Right lobe of liver (tissue), 6 donors: ENCODE measurements at places on chromosomes 12 and 14. TPM values are rescaled to one million over a fixed set of nuclear protein-coding genes. Genes with fewer than 3 reads are reported as not detected.

GRCh38 chr14:69921052-69921451 is 41.8 kb downstream of the SMOC1 start:
- no peak overlapping the region for H3K4me3 ChIP-seq
- H3K4me1 ChIP-seq = peaks cover 5% of the 10 kb centered on the region
- H3K36me3 ChIP-seq = no peaks in the 10 kb centered on the region
- no peak for DNase-seq

OVCH1 gene
- not detected for total RNA-seq

NABP2 gene
- total RNA-seq = 24.3 TPM

KLRF1 gene
- 0.65 TPM for total RNA-seq

DNA sequence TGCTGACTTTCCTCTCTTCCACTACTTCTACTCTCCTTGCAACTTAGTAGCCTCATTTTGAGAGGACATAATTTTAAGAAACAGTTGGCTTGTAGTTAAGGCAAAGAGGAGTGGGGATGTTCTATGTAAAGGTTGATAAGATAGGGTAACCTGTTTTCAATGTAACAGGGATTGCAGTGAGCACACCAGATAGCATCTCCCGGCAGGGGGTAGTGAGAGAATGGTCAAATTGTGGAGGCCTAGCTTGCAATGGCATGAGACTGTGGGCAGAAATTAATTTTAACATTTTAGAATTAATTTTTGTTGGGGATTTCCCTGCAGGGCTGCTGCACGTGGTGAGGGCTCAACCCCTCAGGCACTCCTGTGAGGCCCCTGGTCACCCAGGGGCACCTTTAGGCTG is 41.4 kb downstream of the KLRG1 start:
- no peaks in the 10 kb centered on the region for H3K4me1 ChIP-seq
- H3K27ac ChIP-seq = no peak overlapping the region
- no peak overlapping the region for H3K4me3 ChIP-seq
- no peaks in the 10 kb centered on the region for H3K36me3 ChIP-seq
- DNase-seq = no peak
- no peaks in the 10 kb centered on the region for H3K27me3 ChIP-seq

DNA sequence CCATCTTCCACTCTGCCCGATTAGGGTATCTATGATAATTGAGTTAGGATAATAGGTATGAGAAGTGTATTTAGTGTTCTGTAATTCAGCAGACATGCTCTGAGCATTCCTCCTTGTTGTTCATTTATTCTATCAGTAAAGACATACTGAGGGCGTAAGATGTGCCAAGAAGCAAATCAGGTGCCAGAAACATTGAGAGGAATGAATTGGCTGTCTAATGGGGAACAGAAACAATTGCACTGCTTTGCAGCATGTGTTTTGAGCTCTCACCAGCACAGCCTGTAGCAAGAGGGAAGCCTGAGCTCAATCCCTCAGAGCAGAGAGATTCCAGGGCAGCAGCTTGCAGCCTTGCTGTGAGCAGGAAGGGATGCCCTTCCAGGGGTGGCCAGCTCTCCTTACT is 589.3 kb downstream of the BCL11B start:
- H3K27ac ChIP-seq = no peak overlapping the region
- no peaks in the 10 kb centered on the region for H3K36me3 ChIP-seq
- no peaks in the 10 kb centered on the region for H3K4me1 ChIP-seq
- H3K4me3 ChIP-seq = no peak overlapping the region
- DNase-seq = no peak

GPR68 gene
- 0.19 TPM for total RNA-seq

GRCh38 chr14:59344016-59344415 is 121.2 kb downstream of the GPR135 start:
- no peak overlapping the region for H3K4me3 ChIP-seq
- H3K4me1 ChIP-seq = no peaks in the 10 kb centered on the region
- H3K27me3 ChIP-seq = no peaks in the 10 kb centered on the region
- no peaks in the 10 kb centered on the region for H3K36me3 ChIP-seq

DHRS2 gene
- 1.1 TPM for total RNA-seq

- no peak for DNase-seq
- H3K36me3 ChIP-seq = no peaks in the 10 kb centered on the region
- no peak overlapping the region for H3K27ac ChIP-seq
- no peaks in the 10 kb centered on the region for H3K27me3 ChIP-seq
- H3K4me1 ChIP-seq = no peaks in the 10 kb centered on the region
Observed at GRCh38 chr12:21797539-21797938, 23.0 kb upstream of the KCNJ8 start.

DNA sequence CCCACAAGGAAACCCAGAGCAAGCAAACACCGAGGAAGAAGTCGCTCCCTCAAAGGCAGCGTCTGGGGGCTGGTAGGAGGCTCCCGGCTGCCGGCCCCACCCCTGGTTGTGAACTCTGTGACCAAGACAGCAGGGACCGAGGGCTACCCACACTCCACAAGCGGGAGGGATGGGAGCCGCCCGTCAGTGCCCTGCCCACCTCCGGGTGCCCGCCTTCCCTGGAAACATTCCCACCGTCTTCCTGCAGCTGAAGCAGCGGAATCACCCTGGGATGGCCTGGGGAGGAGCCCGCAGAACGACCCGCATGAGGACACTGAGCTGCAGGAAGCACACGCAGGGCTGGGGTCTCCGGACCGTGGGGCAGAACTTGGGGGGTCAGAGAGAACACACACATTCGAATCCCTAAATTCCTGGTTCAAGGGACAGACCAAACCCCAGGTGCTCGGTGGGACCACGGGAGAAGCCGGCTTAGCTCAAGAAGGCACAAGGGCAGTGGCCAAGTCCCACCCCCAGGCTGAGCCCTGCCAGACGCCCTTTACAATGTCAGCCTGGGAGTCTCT is 33.5 kb upstream of the C14orf180 start:
- H3K4me3 ChIP-seq = no peak overlapping the region
- no peak for DNase-seq
- H3K4me1 ChIP-seq = no peaks in the 10 kb centered on the region

CCDC177 gene
- total RNA-seq = 0.11 TPM

NTS gene
- total RNA-seq = 0.26 TPM

NPC2 gene
- total RNA-seq = 128 TPM

DNA sequence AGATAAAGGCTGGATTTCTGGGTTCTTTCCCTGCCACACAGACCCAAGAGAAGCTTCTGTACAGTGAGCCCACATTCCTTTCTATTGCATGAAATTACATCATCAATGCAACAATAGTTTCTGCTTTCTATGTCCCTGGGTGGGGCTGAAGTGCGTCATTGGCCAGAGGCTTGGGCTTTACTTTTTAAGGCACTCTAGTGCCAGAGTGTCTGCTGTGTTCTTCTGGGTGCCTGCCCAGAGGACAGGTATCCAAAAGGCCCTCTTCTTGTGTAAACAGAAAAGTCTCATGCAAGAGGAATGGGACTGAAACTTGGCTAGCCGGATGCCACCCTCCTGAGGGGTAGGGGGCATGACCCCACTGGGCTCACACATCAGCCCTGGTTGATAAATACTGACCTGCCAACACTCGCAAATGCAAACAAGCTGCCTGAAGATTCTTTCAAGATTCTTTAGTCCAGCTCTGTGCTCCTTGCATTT is 5.9 kb downstream of the KRT86 start:
- H3K27me3 ChIP-seq = no peaks in the 10 kb centered on the region
- no peak overlapping the region for H3K27ac ChIP-seq
- no peaks in the 10 kb centered on the region for H3K4me1 ChIP-seq
- peak; percentile 45 for DNase-seq
- no peaks in the 10 kb centered on the region for H3K36me3 ChIP-seq

DNA sequence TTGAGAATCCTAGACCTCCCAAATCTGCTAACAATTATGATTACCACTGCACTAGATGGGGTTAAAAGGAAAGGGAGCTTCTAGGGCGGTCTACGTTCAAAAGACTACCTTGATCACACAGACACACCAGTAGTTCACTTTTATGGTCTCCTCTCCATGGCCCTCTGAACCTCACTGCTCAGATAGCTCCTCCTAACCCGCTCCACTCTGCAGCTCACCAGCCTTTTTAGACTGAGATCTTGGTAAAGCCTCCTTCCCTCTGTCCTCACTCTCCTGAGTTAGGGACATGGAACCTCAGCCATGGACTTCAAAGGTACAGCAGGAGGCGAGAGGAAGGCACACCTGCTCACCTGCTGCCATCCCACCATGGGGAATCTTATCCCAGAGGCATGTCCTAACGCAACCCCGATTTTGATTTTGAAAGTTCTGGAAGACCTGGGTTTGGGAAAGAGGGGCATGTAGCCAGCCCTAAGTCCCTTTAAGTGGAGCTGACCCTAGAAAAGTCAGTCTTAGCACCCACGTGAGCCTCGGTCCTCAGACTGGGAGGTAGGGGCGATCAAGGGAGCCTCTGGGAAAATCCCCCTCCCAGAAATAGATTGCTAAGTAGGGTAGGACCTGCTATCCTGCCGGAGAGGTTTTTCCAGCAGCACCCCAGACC is 1.3 kb downstream of the ZNF219 start:
- H3K27me3 ChIP-seq = no peaks in the 10 kb centered on the region
- no peak overlapping the region for H3K4me3 ChIP-seq
- peak overlapping the region; percentile 33 for H3K27ac ChIP-seq
- H3K36me3 ChIP-seq = no peaks in the 10 kb centered on the region
- H3K4me1 ChIP-seq = no peaks in the 10 kb centered on the region

- no peak overlapping the region for H3K4me3 ChIP-seq
- H3K36me3 ChIP-seq = peaks cover 9% of the 10 kb centered on the region
- no peak overlapping the region for H3K27ac ChIP-seq
- no peak for DNase-seq
Observed at GRCh38 chr14:61752626-61753025, 9.6 kb upstream of the SNAPC1 start.

DNA sequence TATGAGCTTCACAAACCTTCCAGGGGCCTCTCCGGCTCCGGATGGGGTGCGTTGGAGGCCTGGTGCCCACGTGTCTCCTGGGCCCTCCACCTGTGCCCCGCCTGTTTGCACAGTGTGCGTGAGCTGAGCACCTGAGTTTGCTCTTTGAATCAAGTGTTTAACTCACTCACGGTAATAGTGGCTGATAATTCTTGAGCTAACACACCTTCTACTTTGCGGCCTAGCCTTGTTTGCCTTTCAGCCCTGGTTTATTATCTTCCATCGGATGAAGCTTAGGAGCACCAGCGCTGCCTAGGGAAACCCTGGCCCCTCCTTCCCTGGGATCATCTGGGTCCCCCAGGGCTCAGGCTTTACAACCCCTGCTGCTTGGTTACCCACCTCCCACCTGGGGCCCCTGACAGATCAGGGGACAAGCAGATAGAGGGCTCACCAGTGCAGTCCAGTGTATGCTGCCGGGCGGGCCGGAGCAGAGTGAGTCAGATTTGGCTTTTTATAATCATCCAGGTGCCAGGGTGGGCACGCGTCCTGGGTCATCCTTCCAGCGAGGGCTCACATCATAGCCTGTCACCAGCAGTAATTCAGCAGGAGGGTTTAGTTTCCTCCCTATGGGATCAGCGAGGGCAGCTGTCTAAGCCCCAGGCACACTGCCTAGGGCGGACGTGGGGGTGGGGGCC is 62.8 kb upstream of the RFLNA start:
- H3K27me3 ChIP-seq = no peaks in the 10 kb centered on the region
- no peak overlapping the region for H3K4me3 ChIP-seq
- H3K4me1 ChIP-seq = no peaks in the 10 kb centered on the region

GRCh38 chr12:52558781-52559445 is 6.0 kb upstream of the KRT71 start:
- H3K27me3 ChIP-seq = no peaks in the 10 kb centered on the region
- no peak overlapping the region for H3K27ac ChIP-seq
- H3K4me1 ChIP-seq = no peaks in the 10 kb centered on the region

MUCL1 gene
- total RNA-seq = not detected

- no peak overlapping the region for H3K4me3 ChIP-seq
- DNase-seq = no peak
- no peak overlapping the region for H3K27ac ChIP-seq
- no peaks in the 10 kb centered on the region for H3K36me3 ChIP-seq
- H3K4me1 ChIP-seq = no peaks in the 10 kb centered on the region
Observed at GRCh38 chr14:71005076-71005475, 97.8 kb downstream of the PCNX1 start.

DNA sequence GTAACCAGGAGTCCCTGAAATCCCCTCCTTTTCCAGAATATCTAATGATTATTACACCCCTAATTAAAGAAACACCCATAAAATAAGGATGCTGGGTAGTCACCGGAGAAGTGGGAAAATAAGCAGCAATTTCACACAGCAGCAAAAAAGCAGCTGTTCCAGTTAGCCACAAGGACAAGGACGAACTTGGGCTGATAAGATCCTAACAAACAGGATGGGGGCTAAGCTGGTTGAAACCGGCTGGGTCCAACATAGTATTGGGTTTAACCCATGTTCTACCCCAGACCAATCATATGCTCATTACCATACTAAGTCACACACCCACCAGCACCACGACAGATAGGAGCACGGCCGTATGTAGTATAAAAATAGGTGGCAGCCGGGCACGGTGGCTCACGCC is 100.7 kb downstream of the RPL10L start:
- H3K4me1 ChIP-seq = no peaks in the 10 kb centered on the region
- no peaks in the 10 kb centered on the region for H3K27me3 ChIP-seq
- no peak overlapping the region for H3K4me3 ChIP-seq
- DNase-seq = no peak
- H3K27ac ChIP-seq = no peak overlapping the region
- no peaks in the 10 kb centered on the region for H3K36me3 ChIP-seq

TMEM52B gene
- not detected for total RNA-seq
